ENCODE measurements at places on chromosomes 2 and 18.

DNA sequence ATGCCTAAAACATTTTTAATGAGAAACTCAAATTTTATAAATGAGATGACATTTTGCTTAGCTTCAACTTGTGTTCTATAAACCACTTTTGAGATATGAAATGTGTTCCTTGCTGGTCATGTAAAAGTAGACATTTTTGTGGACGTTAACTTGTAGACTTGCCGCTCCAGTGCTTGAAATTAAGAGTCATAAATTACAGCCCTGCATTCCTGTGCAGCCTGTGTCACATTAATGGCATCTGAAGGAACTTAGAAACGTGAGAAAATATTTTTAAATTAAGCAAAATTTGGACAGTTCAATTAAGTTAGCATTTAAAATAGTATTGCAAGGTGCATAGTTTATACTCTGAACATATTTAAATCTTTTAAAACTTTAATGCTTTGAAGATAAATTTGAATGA lies 98.3 kb upstream of the LDLRAD4 start:
- DNase-seq: no peak

GRCh38 chr2:238123991-238124470 lies 14.4 kb upstream of the KLHL30 start:
- no peak for DNase-seq

DNA sequence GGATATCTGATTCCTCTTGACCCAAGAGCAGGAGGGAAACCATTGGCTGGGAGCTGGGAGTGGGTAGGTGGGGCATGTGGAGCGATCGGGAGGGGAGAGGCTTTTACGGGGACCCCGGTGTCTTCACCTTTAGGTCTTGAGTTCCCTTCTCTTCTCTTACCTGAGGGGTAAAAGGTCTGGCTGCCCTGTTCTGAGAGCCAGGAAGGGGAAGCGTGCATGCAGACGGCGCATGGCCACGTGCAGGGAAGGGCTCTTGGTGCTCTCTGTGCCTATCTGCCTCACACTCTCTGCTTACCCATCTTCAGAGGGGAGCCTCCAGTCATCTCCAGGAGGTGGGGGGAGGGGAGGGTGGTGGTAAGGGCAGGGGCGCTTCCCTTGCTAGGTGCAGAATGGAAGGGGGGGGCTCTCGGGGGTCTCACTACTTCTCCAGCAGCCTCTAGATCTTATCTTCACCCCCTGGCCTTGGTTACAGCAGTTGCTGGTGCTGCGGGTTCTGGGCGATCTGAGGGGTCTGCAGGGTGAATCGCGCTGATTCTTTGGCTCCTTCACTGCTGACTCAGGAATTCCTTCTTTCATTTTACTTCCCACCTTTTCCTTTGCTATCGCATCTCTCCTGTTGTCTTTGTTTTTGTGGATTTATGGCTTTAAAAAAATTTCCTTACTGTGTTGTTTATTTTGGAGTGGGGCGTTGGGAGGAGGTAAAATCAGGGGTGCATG lies 225.8 kb upstream of the HS6ST1 start:
- no peak for DNase-seq

GRCh38 chr18:50473881-50474280 lies 86.0 kb upstream of the MAPK4 start:
- no peak for DNase-seq

DNA sequence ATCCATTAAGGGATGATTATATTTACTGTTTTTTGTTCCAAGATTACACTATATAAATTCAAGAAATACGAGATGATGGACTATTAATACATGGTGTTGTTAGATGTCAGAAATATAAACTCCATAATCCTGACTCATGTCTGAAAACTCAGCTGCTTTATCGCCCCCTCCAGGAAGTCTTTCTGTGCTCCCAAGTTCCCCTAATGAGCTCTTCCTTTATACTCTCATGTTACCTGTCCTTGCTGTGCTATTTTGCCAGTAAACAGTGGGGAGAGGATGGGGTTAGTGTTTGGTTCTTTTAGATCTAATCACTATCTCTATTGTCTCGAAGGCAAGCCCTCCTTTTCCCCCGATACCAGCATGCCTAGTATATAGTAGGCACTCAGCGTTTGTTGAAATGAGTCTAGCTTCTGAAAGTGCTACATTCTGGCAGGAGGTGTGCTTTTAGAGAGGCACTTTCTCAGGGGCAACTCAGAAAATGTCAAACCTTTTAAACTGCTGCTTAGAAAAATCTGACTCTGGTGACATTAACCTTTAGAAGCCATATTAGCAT lies 21.4 kb upstream of the BARD1 start:
- DNase-seq: no peak

- DNase-seq: no peak
These were observed 165.0 kb downstream of the RAD51AP2 start for GRCh38 chr2:17353263-17353662.

DNA sequence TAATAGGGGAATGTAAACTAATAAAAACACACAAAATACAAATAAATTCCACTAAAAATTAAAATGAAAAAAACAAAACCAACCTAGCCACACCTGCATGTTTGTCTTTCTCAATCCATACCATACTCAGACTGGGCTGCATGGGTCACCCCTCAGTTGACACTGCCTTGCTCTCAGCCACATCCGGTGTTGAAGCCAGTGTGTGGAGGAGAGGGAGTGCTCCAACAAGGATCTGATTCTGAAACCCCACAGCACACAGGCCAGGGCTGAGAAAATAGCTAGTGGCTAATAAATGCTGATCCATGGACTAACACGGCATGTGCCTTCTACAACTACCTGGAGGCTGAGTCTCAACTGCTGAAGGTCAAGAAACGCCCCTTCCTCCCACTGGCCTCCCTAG lies 13.7 kb downstream of the RND3 start:
- no peak for DNase-seq

GRCh38 chr2:18559531-18560030 lies 872 bp downstream of the RDH14 start:
- no peak for DNase-seq

GRCh38 chr2:233354971-233355574 lies 779 bp downstream of the DGKD start:
- no peak for DNase-seq

- DNase-seq: no peak
These were observed 9.3 kb upstream of the ESPNL start for GRCh38 chr2:238090887-238091286.

DNA sequence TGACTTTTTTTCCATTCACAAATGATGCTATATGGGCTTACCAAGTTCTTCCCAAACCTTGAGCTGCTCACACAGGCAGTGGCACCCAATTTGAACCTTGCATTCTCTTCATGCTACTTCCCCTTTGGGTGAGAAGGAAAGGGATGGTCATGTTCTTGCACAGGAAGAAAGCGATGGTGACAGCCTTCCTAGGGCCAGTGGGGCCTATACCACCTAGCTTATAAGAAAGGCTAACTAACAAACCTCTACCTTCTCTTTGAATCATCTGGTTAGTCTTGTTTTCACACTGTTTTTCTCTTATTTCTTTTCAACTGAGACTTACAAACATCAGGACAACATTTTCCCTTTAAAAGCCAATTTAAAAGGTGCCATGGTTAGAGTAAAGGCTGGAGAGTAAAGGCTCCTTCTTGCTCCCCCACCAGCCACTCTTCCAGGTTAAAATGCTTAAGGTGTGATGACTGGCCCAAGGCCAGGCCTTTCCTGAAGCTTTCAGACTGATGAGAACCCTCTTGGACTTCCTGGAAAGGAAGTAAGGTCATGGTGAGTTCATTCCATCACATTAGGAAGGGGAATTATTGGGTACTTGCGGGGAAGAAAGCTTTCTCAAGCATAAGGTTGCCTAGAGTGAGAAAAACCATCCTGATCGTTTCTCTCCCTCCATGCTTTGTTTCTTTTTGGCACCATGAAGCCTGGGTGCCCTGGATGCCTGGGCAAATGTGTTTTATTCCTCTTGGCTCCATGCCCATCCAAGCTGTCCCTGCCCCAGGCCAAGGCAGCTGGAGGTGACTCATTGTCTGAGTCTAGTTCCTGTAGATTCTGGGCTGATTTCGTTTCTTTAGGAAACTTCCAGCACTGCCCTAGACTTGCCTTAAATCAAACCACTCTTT lies 41.4 kb upstream of the ITGB6 start:
- DNase-seq: no peak

- no peak for DNase-seq
These were observed 255.2 kb upstream of the NRP2 start for GRCh38 chr2:205427112-205427511.

DNA sequence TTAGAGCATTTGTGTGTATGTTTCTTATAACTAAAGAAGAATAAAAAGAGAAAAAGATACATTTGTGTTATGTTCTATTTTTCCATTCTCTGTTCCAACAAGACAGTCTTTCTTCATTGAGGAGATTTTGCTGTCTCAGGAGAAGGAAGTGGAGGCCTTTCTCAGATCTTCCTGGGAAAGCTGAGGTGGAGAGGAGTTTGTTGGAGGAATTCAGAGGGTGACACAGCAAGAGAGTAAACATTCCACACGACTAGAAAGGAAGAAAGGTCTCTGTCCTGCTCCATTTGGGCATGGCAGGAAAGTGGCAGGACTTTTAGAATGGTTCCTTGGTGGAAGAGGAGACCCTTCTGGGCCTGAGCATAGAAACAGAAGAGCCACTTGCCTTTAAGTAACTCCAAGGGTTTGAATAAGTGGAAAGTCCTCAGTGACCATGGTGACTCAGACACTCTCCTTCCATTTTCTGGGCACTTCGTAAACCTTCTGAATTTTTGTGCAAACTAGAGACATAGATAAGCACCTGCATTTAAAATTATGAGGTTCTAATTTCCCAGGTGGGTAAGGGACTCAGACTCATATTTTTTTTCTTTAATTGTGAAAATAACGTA lies 52.3 kb upstream of the COL5A2 start:
- no peak for DNase-seq

- DNase-seq: no peak
These were observed 3.7 kb upstream of the SPR start for GRCh38 chr2:72883356-72883962.
